NCI-H2171 (cell line): ENCODE measurements at places on chromosomes 12 and 14.

DNA sequence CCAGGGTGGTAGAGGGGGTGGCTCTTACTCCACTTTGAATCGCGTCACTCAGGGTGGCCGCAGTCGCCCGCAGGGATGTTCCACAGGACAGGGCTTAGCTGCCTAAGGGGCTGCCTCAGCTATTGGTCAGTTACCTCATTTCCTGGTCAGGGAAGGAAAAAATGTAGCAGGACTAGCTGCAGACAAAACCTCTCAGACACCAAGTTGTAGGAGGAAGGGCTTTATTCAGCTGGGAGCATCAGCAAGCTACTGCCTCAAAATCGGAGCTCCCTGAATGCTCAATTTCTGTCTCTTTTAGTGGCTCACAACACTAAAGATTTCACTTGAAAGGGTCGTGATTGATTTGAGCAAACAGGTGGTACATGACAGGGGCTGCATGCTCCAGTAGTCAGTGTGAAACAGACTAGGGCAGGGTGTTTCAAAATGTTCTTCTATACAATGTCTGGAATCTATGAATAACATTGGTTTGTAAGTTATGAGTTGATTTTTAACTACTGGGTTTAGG is 6.4 kb upstream of the CLEC6A start:
- no peak for DNase-seq

- DNase-seq = no peak
These were observed 40.4 kb downstream of the DIP2B start for GRCh38 chr12:50545213-50545612.

GRCh38 chr12:114769634-114770033 is 85.7 kb upstream of the TBX3 start:
- DNase-seq = no peak

DNA sequence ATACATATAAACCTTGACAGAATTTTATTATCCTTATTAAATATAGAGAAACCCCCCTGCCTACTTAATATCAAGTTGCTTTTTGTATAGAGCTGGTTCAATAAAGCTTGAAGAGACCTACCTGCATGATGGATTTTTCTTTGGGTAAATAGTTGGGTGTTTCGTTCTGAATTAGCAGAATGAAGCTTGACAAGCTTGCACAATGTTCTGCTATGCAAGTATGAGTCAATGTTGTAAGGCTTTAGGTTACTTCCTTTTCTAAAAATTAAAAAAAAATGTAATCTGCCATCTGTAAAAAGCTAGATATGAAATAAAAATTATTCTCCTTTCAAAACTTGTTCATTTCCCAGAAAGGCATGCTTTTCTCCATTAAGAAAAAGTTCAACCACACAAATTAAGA is 1662.6 kb upstream of the SEL1L start:
- DNase-seq = no peak

- DNase-seq = no peak
These were observed 207.1 kb downstream of the GALC start for GRCh38 chr14:87785897-87786296.

- DNase-seq = no peak
These were observed 52.0 kb downstream of the WASHC3 start for GRCh38 chr12:102009796-102010195.
